ENCODE measurements at places on chromosomes 6 and 20. TPM values are rescaled to one million over a fixed set of nuclear protein-coding genes. Genes with fewer than 3 reads are reported as not detected.

Gene FKBP1C
- 0.38 TPM for total RNA-seq

Gene FGD2
- not detected for total RNA-seq

Gene NMBR
- 0.28 TPM for total RNA-seq

Gene HLA-DQB2
- total RNA-seq = not detected

Gene MLN
- not detected for total RNA-seq

Gene TNXB
- total RNA-seq = 10.4 TPM

Gene VIP
- total RNA-seq = not detected

Gene C6orf118
- not detected for total RNA-seq

Gene CNKSR3
- total RNA-seq = 2.7 TPM

Gene PNPLA1
- total RNA-seq = not detected

Gene AVP
- total RNA-seq = not detected

Gene RIPOR2
- 1.1 TPM for total RNA-seq

Gene MATN4
- not detected for total RNA-seq

Gene HRH3
- not detected for total RNA-seq

Gene OR12D3
- total RNA-seq = not detected

Gene ARMH2
- total RNA-seq = not detected

Gene LBP
- not detected for total RNA-seq

Gene UNC5CL
- total RNA-seq = not detected

Gene PRND
- not detected for total RNA-seq

Gene NR2E1
- not detected for total RNA-seq

Gene RANBP9
- total RNA-seq = 21.3 TPM

Gene NRM
- total RNA-seq = 1.7 TPM

Gene THEMIS
- total RNA-seq = 0.19 TPM

Gene TUBB1
- total RNA-seq = not detected

Gene DZANK1
- 0.56 TPM for total RNA-seq

Gene EDN3
- not detected for total RNA-seq

Gene BCAS4
- 15.8 TPM for total RNA-seq

Gene SAMD10
- 0.38 TPM for total RNA-seq

Gene ANKEF1
- 0.96 TPM for total RNA-seq

Gene WFDC12
- total RNA-seq = 0.28 TPM

Gene ADAM33
- 1.2 TPM for total RNA-seq

Gene HS3ST5
- total RNA-seq = not detected

Gene RIMS1
- total RNA-seq = 17.1 TPM

Gene MYMX
- not detected for total RNA-seq

Gene FAM217A
- not detected for total RNA-seq
